ENCODE measurements at places on chromosomes 6 and 20.

- DNase-seq = no peak
Measured at GRCh38 chr6:42453654-42454427, 2.1 kb upstream of the TRERF1 start.

- no peak for DNase-seq
Measured at GRCh38 chr6:54299542-54300269, 8.5 kb upstream of the TINAG start.

DNA sequence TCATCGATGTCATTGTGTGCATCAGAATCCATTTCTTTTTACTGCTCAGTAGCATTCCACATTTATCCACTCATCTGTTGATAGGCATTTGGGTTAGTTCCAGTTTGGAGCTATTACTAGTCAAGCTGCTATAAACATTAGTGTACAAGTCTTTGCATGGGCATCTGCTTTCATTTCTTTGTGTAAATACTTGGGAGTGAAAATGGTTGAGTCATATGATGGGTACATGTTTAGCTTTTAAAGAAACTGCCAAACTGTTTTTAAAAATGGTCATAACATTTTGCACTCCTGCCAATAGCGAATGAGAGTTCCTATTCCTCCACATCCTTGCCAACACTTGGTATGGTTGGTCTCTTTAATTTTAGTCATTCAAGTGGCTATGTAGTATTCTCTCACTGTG is 21.2 kb upstream of the SLC22A2 start:
- DNase-seq = no peak

DNA sequence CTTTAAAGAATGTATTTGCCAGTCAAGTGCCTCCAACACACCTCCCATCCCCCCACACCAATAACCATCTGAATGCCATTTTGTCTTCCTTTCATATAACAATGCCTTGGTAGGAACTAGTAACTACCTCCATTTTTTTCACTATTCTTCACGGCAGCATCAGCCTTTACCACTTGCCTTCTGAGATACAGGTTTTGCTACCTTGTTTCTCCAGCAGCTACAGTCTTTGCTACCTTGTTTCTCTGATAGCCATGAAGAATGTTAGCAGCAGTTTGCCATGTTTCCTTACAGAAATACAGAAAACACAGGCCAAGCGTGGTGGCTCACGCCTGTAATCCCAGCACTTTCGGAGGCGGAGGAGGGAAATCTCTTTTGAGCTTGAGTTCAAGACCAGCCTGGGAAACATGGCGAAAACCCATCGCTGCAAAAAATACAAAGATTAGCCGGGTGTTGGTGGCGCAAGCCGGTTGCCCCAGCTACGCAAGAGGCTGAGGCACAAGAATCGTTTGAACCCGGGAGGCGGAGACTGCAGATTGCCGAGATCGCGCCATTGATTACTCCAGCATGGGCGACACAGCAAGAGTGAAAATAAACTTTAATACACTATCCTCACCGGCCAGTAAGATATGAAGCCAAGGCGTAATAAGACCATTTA is 100.9 kb downstream of the HFE start:
- no peak for DNase-seq

- no peak for DNase-seq
Measured at GRCh38 chr20:2280082-2280481, 15.7 kb upstream of the TGM3 start.

- DNase-seq = no peak
Measured at GRCh38 chr6:10837009-10837621, 1.2 kb downstream of the MAK start.

- no peak for DNase-seq
Measured at GRCh38 chr20:6341491-6341890, 218.7 kb upstream of the FERMT1 start.

DNA sequence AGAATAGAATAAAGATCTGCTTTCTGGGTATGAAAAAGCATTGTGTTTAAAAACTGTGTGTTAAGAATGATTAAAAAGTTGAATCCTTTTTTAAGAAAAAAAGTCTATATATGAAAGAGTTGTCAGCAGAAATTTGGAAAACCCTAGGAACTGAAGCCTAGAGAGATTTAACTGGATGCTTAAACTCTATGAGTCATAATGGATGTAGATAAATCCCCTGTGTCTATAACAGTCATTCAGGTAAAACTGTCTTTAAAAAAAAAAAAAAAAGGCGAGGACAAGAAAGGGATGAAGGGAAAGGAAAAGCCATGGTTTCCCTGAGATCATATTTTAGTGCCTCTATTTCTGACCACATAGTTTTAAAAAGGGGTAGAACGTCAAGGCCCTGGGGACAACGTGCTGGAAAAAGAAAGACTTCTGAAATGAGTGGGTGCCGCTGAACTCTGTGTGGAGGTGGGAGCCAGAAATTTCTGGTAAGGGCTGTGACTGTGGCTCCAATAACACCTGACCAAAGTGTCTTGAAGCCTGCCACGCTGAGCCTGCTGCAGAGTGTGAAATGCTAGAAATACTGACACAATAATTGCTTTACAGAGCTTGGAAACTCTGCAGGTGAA is 302.6 kb upstream of the ARID1B start:
- no peak for DNase-seq

DNA sequence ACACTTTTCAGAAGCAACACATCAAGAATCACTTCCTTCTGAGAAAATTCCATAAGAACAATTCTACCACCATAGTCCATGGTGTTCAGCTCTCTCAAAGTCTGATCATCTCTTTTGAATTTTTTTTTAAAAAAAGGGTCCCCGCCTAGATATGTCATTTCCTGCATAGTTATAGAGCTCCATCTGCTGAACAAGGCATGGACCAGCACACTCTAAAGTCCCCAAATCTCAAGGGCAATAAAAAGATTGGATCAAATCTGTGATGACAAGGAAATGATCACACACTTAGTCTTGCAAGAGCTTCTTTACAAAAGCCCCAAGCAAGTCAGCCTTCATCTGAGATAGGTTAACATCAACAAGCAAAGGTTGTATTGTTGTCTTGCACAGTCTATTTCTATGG is 100.7 kb upstream of the STMND1 start:
- DNase-seq = no peak

GRCh38 chr6:11416936-11417576 is 120.5 kb upstream of the TMEM170B start:
- no peak for DNase-seq

DNA sequence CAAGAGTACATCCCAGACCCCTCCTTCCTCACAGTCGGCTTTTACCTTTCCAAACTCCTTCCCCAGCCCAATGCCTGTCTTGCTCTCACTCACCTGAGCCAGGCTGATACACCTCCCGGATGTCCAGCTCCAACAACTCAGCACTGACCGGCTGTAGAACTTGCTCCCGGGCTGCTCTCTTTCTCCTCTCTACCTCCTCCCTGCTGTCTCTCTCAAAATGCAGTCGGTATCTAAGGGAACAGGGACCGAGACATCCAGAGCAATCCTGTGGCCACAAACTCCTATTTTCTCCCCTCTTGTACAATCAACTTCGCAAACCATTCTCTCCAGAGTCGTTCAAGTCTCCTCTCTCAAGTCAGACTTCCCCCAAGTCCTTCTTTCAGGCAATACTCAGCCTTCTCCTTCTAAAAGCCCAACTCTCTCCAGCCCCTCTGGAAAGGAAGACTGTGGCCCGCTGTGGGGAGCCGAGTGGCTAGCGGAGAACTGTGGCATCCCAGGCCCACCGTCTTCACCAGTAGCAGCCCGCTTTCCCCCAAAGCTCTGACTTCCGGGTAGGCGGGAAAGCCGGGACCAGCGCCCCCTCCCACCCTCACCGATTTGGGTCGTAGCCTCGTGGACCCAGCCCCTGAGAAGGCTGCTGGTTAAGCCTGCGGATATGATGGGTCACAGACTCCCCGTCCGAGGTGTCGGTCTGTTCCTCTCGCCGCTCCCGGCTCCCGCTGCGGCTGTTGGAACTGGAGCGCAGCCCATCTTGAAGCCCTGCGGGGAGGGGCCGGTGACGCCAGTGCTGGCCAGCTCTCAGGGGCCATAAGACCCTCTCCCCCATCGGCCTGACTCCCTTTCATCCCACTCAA is 1.1 kb downstream of the GNL1 start:
- DNase-seq = no peak

- peak; percentile 2 for DNase-seq
Measured at GRCh38 chr6:99189823-99190721, 159.4 kb downstream of the FAXC start.

DNA sequence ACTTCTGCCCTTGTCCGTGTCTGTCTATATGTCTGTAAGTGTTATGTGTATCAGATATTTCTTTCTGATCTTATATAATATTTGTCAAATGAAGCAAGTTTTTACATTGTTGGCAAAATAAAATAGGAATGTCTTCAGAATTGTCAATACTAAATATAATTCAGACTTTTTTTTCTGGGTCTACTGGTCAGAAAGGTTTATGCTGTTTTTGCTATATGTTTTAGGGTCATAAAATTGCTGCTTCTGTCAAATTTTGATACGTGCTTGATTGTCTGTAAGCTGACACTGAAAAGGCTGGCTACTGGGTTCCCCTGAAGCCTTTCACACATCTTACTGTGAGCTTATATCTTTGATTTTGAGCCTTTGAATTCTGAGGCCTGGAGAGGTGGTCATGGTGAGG is 20.1 kb downstream of the LGSN start:
- DNase-seq = no peak

- DNase-seq = no peak
Measured at GRCh38 chr6:163253556-163254213, 160.8 kb upstream of the QKI start.
